ENCODE measurements at places on chromosomes 3 and 15.

- no peak for DNase-seq
Measured at GRCh38 chr3:20405744-20406143, 219.7 kb upstream of the SGO1 start.

- DNase-seq = peak; percentile 8
Measured at GRCh38 chr3:88031642-88032077, 27.1 kb downstream of the CGGBP1 start.

GRCh38 chr3:42732196-42732828, 29.7 kb upstream of the HHATL start:
- no peak for DNase-seq

GRCh38 chr15:89808160-89808870, 6.3 kb downstream of the ANPEP start:
- no peak for DNase-seq

DNA sequence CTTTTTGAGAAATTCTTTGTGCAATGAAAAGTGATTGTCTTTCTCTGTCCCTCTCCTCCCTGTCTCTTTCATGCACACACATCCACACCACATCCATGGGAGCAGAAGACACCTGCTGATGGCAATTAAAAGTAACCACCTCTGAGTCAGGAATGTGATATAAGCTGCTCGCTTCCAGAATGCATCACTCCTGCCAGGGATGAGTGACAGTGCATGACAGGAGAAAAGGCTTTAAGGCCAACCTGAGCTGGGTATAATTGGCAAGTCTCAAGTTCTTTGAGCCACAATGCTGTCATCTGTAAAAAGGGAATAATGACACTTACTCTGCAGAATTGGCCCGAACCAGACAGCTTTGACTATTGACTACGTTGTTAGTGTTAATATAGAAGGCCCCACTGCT, 59.6 kb downstream of the UBP1 start:
- DNase-seq = no peak

- DNase-seq = no peak
Measured at GRCh38 chr15:75994220-75994619, 18.0 kb downstream of the NRG4 start.

DNA sequence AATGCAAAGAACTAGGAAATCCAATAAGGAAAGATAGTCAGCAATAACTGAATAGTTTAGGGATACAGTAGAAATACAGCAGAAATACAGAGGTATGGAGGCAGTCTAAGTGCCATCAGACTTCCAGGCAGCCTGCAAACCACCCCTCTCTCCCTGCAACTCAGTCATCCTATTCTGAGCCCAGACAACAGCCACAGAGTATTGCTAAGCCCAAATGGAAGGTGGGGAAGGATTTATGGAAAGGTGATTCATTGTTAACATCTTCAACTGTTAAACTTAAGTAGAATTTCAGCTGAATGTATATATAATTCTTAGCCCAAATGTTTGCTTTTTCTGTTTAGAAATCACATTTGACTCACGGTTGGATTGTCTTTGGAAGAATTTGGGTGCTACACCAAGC, 300.4 kb downstream of the RBMS3 start:
- no peak for DNase-seq

GRCh38 chr3:16055606-16056211, 118.8 kb upstream of the GALNT15 start:
- no peak for DNase-seq

GRCh38 chr3:37458162-37459120, 284.1 kb upstream of the LRRFIP2 start:
- DNase-seq = no peak

DNA sequence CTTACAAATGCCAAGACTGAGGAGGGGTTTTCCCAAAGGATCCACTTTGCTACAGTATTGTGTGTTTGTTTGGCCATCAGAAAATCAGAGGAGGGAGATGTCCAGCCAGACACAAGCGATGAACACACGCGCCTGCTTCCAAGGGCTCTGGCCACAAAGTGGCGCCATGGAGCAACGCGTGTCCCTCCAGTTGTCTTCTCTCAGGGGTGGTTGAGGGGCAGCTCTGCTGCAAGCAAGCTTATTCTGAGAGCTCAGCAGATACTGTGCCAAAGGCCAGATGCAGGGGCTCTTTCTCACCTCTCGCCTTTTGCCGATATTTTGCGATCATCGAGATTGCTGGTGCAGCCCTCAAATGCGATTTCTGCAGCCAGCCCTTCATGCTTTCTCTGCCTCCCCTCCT, 88.9 kb upstream of the OSBPL11 start:
- no peak for DNase-seq

DNA sequence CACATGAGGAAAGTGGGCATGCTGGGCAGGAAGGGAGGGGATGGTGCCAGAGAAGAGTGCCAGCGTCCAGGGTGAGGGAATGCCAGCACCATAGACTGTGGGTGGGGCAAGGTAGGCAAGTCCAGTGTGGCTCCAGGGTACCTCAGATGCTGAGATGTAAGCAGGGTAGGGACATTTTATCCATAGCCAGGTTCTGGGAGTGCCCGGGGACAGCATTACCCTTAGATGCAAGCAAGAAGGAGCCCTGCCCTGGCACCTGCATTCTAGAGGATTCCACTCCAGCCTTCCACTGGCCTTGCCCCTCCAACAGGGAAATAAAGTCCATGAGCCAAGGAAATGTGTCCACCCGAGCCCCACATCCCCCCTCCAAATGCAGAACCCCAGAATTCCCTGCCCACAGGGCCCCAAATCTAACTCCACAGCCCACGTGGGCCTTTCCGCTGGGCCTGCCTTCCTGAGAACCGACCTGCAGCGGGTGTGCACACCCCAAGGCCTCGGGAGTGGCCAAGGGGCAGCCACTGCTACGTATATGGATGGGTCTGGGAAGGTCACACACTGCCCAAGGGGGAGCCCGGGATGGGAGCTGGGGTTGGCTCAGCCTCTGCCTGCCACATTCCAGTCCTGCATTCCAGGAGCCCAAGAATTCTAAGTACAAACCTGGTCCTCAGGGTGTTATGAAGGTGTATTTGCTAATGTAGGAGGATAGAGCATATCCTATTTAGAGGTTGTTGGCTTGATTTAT, 20.3 kb upstream of the CYP11A1 start:
- DNase-seq = no peak

- peak; percentile 67 for DNase-seq
Measured at GRCh38 chr15:38085114-38085513, 150.7 kb downstream of the TMCO5A start.
